Fibroblast of the conjunctiva (primary cell): ENCODE measurements at places on chromosomes 7 and 10.

DNA sequence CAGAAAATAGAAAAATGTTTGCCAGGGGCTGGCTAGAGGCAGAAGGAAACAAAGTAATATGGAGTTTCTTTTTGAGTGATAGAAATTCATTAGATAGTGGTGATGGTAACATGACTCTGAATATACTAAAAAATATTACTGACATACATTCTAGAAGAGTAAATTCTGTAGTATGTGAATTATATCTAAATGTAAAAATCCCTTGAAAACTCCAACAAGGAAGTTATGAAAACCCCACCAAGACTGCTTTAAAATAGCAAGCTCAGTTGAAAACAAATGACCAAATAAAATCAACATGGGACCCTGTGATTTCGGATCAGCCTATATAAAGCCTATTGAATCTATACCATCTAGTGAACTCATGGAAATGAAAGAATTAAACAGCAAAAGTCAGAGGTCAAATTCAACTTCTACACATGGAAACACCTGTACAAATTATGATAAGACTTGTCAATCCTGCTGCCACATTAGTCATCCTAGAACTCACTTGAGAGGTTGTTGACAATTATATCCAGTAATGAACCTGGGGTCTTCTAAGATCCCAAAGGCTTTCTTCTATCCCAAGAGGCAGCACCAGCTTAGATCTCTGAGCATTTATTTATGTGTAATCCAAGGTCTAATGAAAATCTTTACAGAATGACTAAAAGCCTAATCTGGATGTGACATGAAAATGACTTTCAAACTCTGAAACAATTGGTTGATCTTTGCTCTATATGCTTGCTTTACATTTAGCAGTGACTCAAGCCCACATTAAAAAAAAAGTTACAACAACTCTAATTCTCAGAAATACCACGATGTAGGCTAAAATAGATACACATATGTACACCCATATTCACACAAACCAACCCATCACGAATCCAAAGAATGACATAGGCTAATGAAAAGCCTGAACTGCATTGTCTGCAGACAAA is 59.3 kb downstream of the OSBPL3 start:
- no peak for DNase-seq

DNA sequence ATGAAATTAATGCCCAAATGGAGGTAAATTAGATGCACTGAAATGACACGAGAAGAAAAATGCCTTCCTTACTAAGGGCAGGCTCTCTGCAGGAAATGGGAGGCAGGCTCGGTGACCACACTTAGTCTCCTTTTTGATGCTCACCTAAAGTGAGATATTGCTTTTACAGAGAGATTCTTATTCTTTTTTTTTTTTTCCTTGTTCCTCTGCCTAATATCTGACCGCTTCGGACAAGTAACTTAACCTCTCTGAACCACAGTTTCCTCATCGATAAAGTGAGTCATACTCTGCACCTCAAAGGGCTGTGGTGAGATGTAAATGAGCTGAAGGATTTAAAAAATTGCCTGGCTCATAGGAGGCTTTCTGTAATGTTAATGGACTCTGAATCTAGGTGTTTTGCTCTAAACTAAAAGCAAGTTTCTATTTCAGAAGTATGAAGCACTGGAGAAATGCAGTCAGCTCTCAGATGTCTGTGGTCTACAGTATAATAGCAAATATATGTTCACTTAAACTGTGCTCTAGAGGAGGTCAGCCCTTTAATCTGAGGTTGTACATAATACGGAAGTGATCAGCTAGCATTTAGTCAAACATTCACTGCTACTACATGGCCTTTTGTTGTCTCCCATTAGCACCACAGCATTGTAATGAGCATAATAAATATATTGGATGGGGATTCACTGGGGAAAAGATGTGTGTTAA is 23.2 kb downstream of the NKX2-3 start:
- DNase-seq: no peak

GRCh38 chr10:68561865-68562649 is 1.9 kb downstream of the TET1 start:
- DNase-seq: no peak

DNA sequence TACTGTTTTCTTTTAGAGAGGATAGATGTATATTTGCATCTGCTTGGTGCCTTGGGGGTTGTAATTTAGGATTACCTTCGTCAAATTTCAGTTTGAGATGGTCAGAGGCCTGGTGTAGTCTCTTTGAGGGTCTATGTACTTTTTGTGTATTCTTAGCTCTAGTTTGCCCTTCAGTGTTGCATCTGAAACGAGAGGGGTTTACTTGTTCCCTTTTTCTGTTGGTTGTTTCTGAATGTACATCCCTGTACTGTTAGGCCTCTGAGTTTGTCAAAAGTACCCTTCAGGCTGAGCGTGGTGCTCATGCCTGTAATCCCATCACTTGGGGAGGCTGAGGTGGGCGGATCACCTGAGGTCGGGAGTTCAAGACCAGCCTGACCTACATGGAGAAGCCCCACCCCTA is 60.0 kb downstream of the MLLT10 start:
- no peak for DNase-seq
